Type B pancreatic cell (in vitro differentiated cells): ENCODE measurements at places on chromosomes 4 and X. TPM values are rescaled to one million over a fixed set of nuclear protein-coding genes. Genes with fewer than 3 reads are reported as not detected.

MAGEA10 gene
- not detected in 2 replicates for total RNA-seq

SPANXD gene
- not detected in 2 replicates for total RNA-seq

PAK3 gene
- 4.8 and 10.8 TPM in 2 replicates for total RNA-seq

SCML1 gene
- total RNA-seq = 4.9 and 9.3 TPM in 2 replicates

CLTRN gene
- 1.6 and 3.9 TPM in 2 replicates for total RNA-seq

TNMD gene
- 1.1 and 2.3 TPM in 2 replicates for total RNA-seq

XG gene
- 0.55 and 0.63 TPM in 2 replicates for total RNA-seq

ADGRG4 gene
- total RNA-seq = 1.2 and 11.8 TPM in 2 replicates

F8A2 gene
- not detected in 2 replicates for total RNA-seq

CHRNA9 gene
- 0.58 TPM in 1 of 2 replicates, not detected in the other for total RNA-seq

ANKRD50 gene
- total RNA-seq = 18.6 and 31.4 TPM in 2 replicates

SERTM2 gene
- total RNA-seq = 1.7 and 8.9 TPM in 2 replicates

SH3RF1 gene
- total RNA-seq = 18.8 and 21.6 TPM in 2 replicates

DCLK2 gene
- 4.8 and 24.9 TPM in 2 replicates for total RNA-seq

TLR2 gene
- 0.74 and 1.2 TPM in 2 replicates for total RNA-seq

NLGN4X gene
- 18.1 and 51.5 TPM in 2 replicates for total RNA-seq

IL9R gene
- 0.14 TPM in 1 of 2 replicates, not detected in the other for total RNA-seq

DCAF4L1 gene
- total RNA-seq = 0.12 and 0.17 TPM in 2 replicates

WNK3 gene
- 8.1 and 18.5 TPM in 2 replicates for total RNA-seq

GPRASP3 gene
- total RNA-seq = 3.8 and 9.1 TPM in 2 replicates

SULT1B1 gene
- total RNA-seq = 2.5 and 4.4 TPM in 2 replicates

PNCK gene
- total RNA-seq = 2.2 and 3.7 TPM in 2 replicates

CCDC149 gene
- total RNA-seq = 8.8 and 9.1 TPM in 2 replicates

FOXR2 gene
- total RNA-seq = not detected in 2 replicates

TMEM192 gene
- total RNA-seq = 12.0 and 12.1 TPM in 2 replicates

RPL34 gene
- 1,454 and 1,551 TPM in 2 replicates for total RNA-seq

PLK4 gene
- total RNA-seq = 14.1 and 28.3 TPM in 2 replicates

GLRB gene
- total RNA-seq = 5.0 and 5.2 TPM in 2 replicates

DMD gene
- 17.7 and 57.1 TPM in 2 replicates for total RNA-seq

SSX4B gene
- not detected in 2 replicates for total RNA-seq

SLC26A1 gene
- total RNA-seq = 2.8 and 3.8 TPM in 2 replicates

VGLL1 gene
- total RNA-seq = 22.6 and 78.4 TPM in 2 replicates

MAGED4 gene
- 84.8 and 102 TPM in 2 replicates for total RNA-seq

KIT gene
- total RNA-seq = 5.5 and 19.5 TPM in 2 replicates

MAGEE2 gene
- not detected in 2 replicates for total RNA-seq

MAGEB17 gene
- 0.26 TPM in 1 of 2 replicates, not detected in the other for total RNA-seq

USP11 gene
- total RNA-seq = 84.2 and 189 TPM in 2 replicates

MAGEC2 gene
- not detected in 2 replicates for total RNA-seq

AWAT2 gene
- total RNA-seq = not detected in 2 replicates

CCDC158 gene
- total RNA-seq = not detected in 2 replicates

SFRP2 gene
- 5.9 and 31.9 TPM in 2 replicates for total RNA-seq

MSX1 gene
- total RNA-seq = 7.4 and 67.3 TPM in 2 replicates

SHOX gene
- total RNA-seq = not detected in 2 replicates
